T follicular helper cell (primary cell): ENCODE measurements at places on chromosomes 5 and 9.

GRCh38 chr9:90000925-90001324 lies 396.1 kb downstream of the GADD45G start:
- DNase-seq, result no peak

- no peak for DNase-seq
Observed at GRCh38 chr9:22158271-22158670, 149.2 kb upstream of the CDKN2B start.

DNA sequence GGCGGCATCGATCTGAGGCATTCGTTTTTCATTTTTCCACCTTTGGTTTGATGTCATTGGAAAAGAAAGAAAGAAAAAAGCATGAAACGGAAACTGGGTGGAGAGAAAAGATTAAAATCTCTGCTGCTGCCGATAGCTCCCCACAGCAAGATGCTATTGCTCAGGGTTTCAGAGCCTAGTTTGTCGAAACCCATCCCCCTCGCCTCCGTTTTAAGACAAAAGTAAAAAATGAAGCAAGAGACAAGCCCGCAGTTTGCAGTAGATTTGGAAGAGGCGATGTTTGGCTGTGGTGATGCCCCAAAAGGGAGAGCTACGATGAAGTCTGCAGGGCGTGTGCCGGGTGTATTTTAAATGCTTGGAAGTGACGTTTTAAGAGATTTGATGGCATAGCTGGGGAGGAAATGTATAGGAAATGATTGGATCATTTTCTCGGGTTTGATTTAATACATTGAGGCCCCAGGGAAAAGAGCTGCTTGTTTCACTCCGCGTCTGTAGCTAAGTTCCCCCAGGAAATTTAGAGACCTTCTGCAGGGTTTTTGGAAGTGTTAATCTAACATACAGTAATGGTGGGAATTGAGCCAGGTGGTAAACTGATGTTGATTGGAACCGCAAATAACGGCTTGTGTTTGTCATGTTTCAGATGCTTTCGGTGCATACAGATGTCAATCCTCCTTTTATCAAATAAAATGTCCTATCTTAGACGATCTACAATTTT lies 909 bp downstream of the NDFIP1 start:
- no peak for DNase-seq

DNA sequence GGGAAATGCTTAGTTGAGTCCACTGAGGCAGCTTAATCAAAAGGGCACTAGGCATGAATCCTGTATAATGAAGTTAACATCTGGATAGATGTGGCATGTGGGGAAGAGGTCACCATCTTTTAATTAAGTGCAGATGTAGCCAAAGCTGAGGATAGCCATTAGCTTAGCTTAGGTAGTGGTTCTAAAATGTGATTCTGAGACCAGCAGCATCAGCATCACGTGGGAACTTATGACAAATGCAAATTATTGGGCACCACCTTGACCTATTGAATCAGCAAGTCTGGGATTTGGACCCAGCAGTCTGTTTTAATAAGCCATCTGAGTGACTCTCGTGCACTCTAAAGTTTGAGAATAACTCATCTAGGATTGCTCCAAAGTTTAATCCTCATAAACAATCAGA lies 63.8 kb downstream of the SNCAIP start:
- no peak for DNase-seq

DNA sequence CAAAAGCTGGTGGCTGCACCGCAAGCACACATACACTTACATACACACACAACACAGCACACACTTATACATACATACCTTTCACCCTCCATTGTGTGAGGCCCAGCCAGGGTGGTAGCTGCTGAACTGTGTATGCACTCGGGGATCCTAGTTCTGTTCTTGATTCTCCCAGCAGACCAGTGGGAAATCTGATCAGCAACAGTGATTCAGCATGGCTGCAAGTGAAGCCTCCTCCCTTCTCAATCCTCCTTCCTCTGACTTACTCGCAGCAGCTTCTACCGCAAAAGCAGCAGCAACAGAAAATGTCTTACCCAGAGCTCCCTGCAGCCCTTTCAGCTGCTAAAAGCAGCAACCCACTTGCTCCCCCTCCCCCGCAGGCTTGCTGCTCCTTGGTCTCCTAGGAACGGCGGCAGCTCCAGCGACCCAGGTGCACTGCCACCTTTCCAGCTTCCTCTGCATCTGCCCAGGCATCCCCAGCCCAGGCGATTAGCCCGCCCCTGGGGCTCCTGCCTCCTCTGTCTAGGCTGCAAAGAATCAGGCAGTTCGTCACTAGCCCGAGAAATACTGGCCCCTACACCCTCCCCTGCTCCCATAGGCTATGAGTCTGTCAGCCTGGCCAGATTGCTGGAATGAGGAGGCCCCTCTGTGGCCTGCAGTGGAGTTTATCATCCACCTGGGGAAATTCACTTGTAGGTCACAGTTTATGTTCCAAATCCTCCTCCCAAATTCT lies at the start of gene KLHL3:
KLHL3 (minus strand) TSS at position 535 of the 730 bp plus-strand sequence; CDS start at position 92, 443 bp downstream.
- DNase-seq, result no peak
